Stimulated activated CD4-positive, alpha-beta T cell treated with anti-CD3 and anti-CD28 coated beads, TNF-alpha, amount 100 ng/mL, for 4 hours (primary cell): ENCODE measurements at places on chromosomes 13 and 19.
A peak's percentile ranks its signal among the peaks of the same experiment; 100 is the strongest.

DNA sequence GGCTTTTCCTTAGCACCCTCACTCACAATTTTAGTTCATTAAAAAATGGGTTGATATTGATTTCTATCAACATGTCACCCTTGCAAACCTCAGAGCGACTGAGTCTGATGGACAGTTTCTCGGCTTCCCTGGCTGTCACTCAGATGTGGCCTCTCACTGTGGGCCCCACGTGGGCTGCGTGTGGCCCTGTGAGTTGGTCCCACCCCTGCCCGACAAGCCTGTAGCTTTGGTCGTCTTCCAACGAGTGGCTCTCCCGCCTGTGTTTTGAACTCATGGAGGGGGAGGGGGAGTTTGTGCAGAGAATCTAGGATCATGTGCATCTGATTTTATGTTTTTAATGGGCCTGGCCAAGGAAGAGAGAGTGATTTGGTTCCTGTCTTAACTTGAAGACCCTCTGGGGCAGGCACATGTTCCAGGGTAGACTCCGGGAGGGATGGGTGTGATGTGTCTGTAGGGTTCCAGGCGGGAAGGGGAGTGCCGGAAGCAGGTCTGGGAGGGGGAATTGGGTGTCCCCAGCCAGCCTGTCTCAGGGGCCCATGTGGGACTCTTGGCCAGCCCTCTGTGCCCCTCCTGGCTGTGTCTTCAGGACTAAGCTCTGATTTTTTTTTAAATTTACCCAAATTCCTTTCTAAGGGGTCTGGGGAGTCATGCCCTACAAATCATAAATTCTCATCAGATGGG lies 18.9 kb downstream of the ATP11A start:
- no peak for DNase-seq

DNA sequence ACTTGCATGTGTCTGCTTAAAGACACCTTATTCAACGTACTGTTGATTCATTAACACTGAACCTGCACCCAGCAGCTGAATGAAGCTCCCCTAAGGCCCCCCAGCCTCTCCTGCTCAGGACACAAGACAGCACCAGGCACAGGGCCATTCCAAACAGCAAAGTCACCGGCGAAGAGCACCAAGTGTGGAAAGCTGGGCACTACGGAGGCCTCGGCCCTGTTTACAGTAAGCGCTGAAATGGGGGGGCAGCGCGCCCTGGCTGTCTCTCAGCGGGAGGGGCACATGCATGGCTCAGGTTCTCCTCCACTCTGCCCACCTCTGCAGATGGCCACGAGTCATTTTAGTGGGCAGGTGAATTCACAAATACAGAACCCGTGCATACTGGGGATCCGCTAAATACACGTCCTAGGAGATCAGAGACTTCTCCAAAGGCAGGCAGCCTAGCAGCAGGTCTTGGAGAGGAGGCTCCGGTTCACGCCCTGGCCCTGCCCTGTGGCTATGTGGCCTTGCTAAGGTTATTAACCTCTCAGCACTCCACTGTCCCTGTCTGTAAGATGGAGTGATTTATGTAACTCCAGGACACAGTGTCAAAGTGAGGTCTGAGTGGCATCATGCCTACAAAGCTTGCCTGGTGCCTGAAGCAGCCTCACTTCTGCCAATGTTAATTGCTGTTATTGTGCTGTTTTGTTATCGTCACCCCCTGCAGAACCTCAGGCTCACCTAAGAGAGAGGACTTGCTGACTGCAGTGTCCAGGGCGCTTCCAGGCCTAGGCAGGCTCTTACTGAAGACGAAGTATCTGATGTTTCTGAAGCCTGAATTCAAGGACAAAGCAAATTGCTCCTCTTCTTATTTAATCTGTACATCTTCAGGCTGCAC lies 207.4 kb upstream of the SOX1 start:
- no peak for DNase-seq

- DNase-seq = no peak
Observed at GRCh38 chr13:42885325-42885724, 103.9 kb downstream of the FAM216B start.

DNA sequence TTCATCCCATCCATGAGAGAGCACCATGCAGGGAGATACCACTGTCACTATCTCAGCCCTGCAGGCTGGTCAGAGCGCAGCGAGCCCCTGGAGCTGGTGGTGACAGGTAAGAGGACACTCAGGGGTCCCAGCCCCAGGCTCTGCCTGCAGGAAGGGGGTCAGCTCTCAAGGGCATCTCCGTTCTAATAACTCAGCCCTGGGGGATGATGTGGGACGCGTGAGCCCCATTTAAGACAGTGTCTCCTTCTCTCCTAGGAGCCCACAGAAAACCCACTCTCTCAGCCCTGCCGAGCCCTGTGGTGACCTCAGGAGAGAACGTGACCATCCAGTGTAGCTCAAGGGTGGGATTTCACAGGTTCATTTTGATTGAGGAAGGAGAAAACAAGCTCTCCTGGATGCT lies 15.5 kb upstream of the KIR3DL3 start:
- DNase-seq = no peak

- no peak for DNase-seq
Observed at GRCh38 chr13:106151056-106151699, 384.3 kb downstream of the EFNB2 start.

- DNase-seq = no peak
Observed at GRCh38 chr19:4013886-4014540, 6.5 kb downstream of the PIAS4 start.

- DNase-seq = no peak
Observed at GRCh38 chr19:33504058-33504444, 17.5 kb downstream of the PEPD start.

DNA sequence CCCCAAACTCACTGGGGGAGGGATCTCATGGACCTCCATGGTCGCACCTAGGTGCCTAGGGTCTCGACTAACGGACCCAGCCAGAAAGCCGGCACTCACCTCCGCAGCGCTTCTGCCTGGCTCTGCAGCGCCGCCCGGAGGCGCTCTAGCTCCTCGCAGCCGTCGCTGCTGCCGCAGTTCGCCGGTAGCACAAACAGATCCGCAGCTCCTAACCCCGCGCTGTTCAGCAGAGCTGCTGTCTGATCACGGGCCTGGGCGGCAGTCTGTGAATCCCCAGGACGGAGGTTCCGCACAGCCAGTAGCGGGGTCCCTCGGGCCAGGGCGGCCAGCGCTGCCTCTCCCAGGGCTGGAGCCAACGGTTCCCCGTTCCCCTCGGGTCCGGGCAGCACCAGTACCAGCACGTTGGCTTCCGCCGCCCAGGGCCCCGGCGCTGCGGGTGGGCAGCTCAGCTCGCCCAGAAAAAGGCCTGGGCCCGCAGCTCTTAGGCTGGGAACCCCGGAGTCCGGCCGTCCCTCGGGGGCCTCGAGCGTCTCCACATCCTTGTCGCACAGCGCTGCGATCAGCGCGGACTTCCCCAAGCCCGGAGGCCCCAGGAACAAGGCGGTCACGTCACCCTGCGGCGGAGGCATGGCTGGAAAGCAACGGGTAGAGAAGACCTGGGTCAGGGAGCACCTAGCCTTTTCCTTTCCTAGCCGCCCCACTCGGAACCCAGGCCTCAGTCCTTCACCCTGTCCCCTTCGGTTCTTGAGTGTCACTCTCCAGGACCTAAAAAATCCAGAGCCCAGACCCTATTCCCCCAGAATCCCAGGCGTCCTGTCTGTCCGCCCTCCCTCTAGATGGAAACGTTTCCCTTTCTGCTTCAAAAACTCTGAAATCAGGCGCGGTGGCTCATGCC lies 977 bp downstream of the IRGQ start:
- DNase-seq = peak; percentile 49

GRCh38 chr13:26558074-26558805 lies 757 bp downstream of the WASF3 start:
- DNase-seq = no peak
